ENCODE measurements at places on chromosomes 4 and X. TPM values are rescaled to one million over a fixed set of nuclear protein-coding genes. Genes with fewer than 3 reads are reported as not detected.
A peak's percentile ranks its signal among the peaks of the same experiment; 100 is the strongest.

- DNase-seq, result no peak
Measured at GRCh38 chr4:26404743-26405206, 84.0 kb downstream of the RBPJ start.

GRCh38 chrX:147899379-147900114 lies 12.2 kb upstream of the FMR1 start:
- no peak for DNase-seq

DNA sequence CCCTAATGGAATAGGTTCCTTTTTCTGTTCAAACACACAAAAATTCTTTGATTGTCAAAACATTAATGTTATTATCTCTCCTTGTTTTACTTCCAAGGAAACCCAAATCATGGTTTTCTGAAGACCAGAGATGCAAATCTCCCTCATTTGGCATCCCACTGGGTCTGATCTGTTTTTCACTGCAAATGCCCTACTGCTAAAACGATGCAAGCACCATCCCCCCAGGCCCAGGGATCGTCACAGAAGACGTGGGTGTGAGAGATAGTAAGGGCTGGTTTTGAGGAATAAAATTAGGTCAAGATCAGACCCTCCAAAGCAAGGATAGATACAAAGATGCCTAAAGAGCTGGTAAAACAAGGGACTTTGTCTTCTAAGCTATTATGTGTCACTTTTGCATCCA lies 33.6 kb downstream of the GSPT2 start:
- DNase-seq, result no peak

Gene WAS
- polyA plus RNA-seq, result 2.5 TPM

GRCh38 chr4:146472404-146472803 lies 49.3 kb downstream of the SLC10A7 start:
- no peak for DNase-seq

Gene CASP3
- 40.0 TPM for polyA plus RNA-seq

DNA sequence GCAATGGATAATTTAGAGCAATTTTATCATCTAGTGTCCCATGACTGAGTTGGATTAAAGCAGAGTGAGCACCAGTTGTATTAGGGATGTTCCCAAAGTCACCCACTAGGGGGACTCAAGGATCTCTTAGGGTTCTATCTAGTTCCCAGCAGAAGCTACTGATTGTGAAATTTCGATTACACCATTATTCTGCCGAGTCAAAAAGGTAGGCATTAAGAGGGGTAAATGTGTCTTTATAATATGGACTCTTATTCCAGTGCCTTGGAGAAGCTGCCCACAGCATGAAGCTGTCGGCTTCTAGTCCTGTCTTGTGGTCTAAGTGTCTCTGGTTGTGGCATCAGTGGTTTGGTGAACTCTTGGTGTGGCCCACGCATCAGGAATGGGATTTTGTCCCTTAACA lies 53.3 kb downstream of the RGS12 start:
- DNase-seq, result peak; percentile 49

Gene TBCK
- 59.6 TPM for polyA plus RNA-seq

Gene PDCL2
- not detected for polyA plus RNA-seq

Gene CABS1
- 0.13 TPM for polyA plus RNA-seq

DNA sequence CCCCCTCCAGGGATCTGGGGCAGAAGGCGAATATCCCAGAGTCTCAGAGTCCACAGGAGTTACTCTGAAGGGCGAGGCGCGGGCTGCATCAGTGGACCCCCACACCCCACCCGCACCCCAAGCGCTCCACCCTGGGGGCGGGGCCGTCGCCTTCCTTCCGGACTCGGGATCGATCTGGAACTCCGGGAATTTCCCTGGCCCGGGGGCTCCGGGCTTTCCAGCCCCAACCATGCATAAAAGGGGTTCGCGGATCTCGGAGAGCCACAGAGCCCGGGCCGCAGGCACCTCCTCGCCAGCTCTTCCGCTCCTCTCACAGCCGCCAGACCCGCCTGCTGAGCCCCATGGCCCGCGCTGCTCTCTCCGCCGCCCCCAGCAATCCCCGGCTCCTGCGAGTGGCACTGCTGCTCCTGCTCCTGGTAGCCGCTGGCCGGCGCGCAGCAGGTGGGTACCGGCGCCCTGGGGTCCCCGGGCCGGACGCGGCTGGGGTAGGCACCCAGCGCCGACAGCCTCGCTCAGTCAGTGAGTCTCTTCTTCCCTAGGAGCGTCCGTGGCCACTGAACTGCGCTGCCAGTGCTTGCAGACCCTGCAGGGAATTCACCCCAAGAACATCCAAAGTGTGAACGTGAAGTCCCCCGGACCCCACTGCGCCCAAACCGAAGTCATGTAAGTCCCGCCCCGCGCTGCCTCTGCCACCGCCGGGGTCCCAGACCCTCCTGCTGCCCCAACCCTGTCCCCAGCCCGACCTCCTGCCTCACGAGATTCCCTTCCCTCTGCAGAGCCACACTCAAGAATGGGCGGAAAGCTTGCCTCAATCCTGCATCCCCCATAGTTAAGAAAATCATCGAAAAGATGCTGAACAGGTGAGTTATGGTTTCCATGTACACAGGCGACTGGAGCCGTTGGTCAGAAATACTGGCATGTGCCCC lies at the start of gene CXCL1:
Gene CXCL1, plus strand, starts transcription at position 264 of the 926 bp plus-strand sequence. Its CDS starts 78 bp downstream, at position 342.
- DNase-seq, result no peak

- no peak for DNase-seq
Measured at GRCh38 chr4:27931584-27931983, 1070.9 kb downstream of the STIM2 start.

DNA sequence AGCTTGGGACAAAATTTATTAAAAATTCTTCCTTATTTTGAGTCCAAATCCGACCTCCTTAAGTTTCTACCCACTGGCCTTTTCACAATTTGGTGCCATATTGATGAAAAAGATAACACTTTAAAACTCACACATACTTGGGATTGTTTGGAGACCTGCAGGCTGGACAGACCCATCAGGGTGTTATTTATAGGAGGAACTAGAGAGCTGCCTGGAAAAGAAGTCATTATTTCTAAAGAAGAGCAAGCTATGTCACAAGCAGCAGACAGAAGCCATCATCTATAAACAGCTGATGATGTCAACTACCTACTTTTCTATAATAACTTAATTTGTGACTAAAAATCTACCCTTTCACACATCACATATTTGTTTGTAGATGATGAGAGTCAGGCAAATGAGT lies 56.2 kb downstream of the COX18 start:
- no peak for DNase-seq

DNA sequence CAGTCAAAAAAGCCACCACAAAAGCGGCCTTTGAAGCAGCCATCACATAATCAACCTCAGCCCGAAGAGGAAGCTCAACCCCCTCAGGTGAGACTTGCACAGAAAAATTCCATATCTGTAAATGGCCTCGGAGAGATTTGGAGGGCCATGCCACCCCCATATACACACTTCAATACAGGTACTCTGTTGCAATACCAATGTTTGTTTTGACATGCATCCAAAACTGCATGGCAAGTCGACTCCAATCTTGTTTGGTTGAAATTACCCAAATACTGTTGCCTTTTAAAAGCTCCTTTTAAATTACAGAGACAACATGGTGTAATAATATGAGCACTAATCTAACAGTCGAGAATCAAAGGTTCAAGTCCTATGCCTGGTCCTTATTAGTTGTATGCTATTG lies 5.9 kb downstream of the ENAM start:
- no peak for DNase-seq

Gene SASH3
- 1.6 TPM for polyA plus RNA-seq

- no peak for DNase-seq
Measured at GRCh38 chrX:40117715-40118285, 20.0 kb upstream of the BCOR start.

DNA sequence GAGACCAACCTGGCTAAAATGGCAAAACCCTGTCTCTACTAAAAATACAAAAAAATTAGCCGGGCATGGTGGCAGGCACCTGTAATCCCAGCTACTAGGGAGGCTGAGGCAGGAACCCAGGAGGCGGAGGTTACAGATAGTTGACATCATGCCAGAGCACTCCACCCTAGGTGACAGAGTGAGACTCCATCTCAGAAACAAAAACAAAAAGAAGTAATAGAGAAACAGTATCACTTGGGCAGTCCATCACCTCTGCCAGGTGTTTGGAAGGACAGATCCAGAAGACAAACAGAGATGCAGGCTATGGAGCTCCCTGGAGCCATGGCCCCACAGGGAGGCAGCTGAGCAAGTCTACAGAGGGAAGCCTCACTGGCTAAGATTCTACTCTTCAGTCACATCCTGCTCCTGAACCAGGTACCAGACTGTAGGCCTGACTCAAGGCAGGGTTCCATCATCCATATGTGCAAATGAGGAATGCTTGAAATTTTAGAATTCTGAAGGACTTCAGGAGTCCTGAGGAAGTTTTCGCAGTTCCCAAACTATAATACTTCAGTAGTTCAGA lies 81.4 kb upstream of the CPEB2 start:
- no peak for DNase-seq

DNA sequence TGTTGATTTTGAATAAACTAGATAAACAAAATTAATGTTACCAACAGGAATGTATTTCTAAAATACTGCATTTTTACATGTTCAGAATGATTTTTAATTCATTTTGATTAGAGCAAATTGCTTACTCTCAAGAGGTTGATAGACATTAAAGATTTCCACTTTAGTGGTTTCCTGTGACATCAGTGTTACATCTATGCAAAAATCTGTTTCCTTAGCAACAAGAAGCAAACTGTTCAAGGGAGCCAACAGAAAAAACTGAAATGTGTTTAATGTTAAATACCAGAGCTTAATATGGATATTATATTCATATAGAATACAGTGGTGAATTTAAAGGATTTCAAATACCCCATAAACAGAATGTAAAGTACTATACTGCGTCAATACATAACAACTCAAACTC lies 277.8 kb downstream of the GABRG1 start:
- no peak for DNase-seq

GRCh38 chr4:78642934-78643333 lies 91.4 kb downstream of the ANXA3 start:
- DNase-seq, result no peak

DNA sequence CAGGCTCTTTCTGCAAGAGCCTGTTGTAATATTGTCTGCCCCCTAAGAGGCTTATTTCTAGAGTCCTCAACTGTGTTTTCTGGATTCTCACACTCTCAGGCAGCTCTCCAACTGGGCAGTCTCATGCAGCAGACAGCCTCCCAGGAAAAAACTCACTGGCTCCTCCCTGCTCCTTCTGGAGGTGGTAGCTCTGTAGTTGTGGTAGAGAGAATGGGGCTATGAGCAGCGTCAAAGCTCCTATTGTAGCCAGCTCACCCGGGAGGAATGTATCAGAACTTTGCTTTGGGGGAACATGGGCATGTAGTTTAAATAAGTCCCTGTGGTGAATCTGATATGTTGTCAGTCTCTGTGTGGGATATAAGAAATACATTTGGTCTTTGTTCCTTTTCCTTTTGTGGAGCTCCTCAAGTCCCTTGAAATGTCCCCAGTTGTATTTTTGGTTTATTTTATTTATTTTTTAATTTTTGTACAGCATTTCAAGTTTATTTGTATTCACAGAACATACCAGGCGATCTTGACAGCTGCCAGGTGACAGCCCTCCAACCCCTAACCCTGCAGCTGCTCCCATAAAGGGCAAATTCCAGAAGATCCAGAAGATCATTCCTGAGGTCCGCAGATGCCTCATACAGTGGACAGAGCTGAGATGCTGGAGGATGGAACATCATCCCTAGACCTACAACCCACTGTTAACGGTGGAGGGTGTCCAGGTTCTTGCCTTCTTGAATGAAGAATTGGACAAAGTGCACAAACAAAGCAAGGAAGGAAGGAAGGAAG lies 45.7 kb downstream of the TRIM61 start:
- DNase-seq, result no peak

GRCh38 chr4:47473141-47473750 lies 9.7 kb upstream of the COMMD8 start:
- DNase-seq, result no peak

DNA sequence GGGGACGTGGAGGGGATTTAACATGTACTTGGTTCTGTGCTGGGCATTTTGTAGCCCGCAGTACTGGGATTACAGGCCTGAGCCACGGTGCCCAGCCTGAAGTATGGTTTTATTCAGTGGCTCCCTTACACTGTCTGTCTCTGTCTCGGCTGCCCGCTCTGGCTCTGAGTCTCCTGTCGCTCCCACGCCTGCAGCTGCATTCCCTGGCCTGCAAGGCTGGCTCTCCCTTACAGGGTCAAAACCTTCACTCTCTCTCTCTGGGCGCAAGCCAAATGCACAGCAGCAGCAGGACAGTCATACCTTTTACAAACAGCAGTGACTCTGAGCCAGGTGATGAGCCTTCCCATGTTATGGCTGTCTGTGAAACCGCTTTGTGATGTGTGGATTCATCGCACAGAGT lies 72.1 kb downstream of the HTRA3 start:
- DNase-seq, result peak; percentile 39

Gene MTTP
- polyA plus RNA-seq, result 10.2 TPM

- no peak for DNase-seq
Measured at GRCh38 chrX:139201924-139202323, 328.6 kb upstream of the F9 start.

DNA sequence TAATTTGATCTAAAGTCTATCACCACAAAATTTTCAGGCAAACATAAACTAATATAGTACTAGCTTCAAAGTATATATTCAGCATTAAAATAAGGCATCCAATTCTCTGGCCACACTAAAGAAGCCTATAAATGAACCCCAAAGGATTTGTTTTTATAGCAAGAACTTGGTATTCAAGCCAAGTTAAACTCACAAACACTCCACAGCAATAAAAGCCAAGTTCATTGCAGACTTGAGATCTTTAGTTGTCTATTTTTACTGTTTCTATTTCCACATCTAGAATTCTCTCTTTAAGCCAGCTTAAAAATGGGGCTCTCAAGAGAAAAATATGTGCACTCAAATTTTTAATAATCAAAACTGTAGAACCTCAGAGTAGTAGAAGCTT lies 51.1 kb downstream of the WDFY3 start:
- no peak for DNase-seq

GRCh38 chr4:82818664-82819662 lies 20.4 kb upstream of the SCD5 start:
- DNase-seq, result no peak

DNA sequence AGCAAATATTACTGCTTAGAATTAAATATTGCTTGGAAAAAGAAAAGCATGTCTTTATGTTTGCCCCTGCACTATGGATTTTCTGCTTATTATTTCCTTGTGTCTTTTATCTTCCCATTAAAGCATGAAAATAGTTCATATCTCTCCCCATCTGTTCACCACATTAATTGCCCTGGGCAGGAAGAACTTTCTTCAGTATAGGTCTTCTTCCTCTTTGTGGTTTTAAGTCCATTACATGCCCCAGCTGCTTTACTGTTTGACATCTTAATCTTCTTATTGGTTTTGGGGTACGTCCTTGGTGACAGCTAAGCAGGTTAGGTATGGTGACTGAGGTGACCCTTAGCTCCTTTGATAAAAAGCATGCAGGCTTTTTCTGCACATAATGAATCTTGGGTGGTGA lies 157.3 kb downstream of the AASDH start:
- DNase-seq, result no peak

All from right renal pelvis (tissue), 4 donors.